Activated CD4-positive, alpha-beta T cell treated with anti-CD3 and anti-CD28 coated beads for 1 hour (primary cell): ENCODE measurements at places on chromosomes 13 and 19.

DNA sequence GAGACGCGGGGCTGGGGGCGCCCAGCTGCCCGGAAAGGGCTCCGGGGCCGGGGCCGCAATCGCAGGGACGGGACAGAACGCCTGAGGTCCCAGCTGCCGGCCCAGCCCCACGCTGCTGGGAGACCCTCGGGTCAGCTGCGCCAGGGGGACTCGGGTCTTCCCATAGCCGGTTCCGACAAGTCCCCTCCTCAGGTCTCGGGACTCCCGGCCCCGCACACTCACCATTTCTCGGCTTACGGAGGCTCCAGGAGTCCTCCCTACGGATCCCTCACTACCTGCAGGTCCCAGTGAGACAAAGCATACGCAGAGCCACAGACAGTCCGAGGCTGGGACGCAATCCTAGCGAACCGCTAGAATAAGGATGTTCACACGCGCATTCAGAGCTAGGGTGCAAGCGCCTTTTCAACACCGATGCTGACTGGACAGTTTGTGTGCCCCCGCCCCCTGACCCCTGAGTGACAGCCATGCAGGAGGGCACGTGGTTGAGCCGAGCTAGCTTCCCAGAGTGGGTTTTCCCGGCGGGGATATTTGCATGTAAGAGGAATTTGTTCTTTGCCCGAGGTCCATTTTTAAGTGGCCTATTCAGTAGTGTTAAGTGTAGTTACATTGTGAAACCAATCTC, 13.6 kb downstream of the ZNF490 start:
- DNase-seq = no peak

DNA sequence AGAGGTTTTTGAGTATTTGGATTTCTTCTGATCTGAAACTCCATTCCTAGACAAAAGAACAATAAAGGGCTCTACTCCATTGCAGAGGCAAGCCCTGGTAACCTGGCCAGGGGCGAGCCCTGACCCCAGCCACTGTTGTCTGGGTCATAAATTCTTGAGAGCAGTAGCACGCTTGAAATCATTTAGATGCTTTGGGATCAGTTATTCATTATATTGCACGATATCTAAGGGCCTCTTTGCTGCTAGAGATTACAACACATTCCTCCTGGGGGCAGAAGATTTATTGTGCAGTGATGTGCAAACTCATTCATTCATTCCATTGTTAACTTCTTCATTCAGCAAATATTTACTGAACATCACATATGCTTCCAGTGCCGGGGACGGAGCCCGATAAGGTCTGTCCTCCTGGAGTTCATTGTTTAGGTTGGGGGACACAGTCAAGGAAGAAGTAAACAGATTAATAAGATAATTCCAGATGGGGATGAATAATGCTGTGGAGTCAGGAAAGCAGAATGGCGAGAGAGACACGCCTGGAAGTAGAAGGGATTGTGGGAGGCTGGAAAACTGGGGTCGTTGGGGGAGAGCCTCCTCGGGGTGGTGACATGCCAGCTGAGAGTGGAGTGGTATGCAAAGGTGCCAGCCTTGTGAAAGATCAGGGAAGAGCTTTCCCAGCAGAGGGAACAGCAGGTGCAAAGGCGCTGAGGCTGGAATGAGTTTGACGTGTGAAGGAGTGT, 34.9 kb downstream of the SIPA1L3 start:
- no peak for DNase-seq

- no peak for DNase-seq
These were observed 124.2 kb upstream of the SERP2 start for GRCh38 chr13:44249431-44249836.

DNA sequence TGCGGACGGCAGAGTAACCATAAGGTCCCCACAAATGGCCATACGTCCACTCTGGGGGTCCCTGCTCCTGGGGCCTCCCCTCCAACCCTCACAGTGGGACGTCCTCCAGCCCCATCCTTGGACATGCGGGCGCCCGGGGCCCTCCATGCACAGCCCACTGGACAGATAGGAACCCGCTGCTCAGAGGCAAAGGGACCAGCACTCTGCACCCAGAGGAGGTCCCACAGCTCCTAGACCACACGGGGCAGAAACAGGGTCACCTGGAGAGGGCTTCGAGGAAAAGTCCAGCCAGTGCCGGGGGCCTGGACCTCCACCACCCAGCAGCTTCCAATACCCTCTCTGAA, 11.1 kb downstream of the REXO1 start:
- DNase-seq = no peak

- DNase-seq = no peak
These were observed 17.6 kb upstream of the POSTN start for GRCh38 chr13:37616131-37616530.

DNA sequence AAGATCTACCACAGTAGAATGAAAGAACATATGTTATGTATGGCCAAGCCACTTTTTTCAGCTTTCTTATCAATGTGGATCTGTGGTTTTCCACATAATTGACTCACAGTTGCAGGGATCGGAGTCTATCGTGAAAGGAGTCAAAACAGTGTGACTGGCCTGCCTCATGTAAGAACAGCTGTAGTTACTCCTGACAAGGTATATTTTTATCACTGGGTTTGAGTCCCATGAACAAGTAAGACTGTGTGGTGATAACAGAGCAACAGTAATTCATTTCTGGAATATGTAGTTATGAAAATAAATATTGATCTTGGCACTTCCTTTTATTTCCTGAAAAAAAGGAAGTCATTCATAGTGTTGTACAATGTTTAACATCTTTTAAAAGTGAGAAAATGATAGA, 416.6 kb downstream of the KLF12 start:
- no peak for DNase-seq

GRCh38 chr19:31278555-31279435, 70.4 kb downstream of the TSHZ3 start:
- no peak for DNase-seq

GRCh38 chr19:55678121-55678671, 3.2 kb downstream of the EPN1 start:
- DNase-seq = no peak

GRCh38 chr19:30518965-30519606, 146.9 kb downstream of the ZNF536 start:
- DNase-seq = no peak

DNA sequence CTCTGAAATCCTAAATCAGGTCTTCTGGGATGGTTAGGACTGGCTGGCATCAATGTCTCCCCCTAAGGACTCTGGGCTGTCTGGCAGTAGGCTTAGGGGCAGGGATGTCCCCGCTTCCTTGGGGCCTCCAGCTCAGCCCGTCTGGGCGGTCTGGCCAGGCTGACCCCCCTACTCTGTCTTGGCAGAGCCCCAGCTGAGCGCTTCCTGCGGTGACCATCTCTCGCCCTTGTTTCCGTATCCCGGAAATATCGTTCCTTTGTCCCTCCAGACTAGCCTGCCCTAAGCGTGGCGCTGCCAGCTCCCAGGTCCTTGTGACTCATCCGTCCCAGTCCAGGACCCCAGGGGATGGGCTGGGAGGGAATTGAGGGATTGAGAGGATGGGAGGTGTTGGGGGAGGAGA, 11.3 kb downstream of the GTPBP3 start:
- no peak for DNase-seq

- no peak for DNase-seq
These were observed 500.0 kb downstream of the DIAPH3 start for GRCh38 chr13:59663707-59664106.

GRCh38 chr19:2798733-2799132, 13.4 kb downstream of the THOP1 start:
- no peak for DNase-seq

DNA sequence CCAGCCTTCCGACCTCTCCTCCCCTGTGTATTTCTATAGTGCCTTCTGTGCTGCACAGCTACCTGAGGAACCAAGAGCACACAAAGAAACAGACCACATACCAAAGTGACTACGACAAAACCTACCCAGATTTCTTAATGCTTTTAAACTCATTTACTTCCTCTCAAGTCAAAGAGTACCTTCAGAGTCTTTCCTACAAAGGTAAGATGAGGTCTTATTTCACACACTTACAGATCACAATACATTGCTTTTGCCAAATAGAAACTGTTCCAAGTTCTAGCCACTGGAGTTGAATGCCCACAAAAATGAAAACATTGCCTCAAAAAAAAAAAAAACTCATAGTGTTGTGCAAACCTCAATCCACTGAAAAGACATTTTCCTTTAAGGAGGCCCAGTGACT, 36.4 kb downstream of the TEX26 start:
- DNase-seq = no peak

DNA sequence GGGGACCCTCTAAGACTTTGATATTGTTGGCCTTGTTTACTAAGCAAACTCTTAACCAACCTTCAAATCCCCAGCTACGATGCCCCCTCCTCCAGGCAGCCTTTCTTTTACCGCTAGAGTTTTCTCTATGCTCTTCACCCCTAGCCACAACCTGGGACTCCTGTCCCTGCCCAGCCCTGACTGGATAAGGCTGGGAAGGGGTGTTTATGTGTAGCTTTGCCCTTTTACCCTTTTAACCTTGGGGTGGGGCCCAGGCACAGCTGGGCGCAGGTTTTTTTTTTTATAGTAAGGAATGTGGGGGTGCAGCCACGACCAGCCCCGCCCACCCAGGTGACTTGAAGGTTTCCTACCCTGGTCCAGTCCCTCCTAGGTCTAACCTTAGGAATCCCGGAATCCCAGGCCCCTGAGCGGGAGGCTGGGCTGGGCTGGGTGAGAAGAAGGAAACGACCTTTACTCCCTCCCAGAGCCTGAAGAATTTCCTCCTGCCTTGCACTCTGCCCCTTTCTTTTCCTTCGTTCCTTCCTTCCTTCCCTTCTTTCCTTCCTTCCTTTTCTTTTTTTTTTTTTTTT, 12.2 kb downstream of the TJP3 start:
- DNase-seq = no peak
